ENCODE measurements at places on chromosomes 4 and X.

- no peak for DNase-seq
Observed at GRCh38 chr4:107719207-107719921, 670 bp downstream of the PAPSS1 start.

- DNase-seq = no peak
Observed at GRCh38 chrX:39985071-39985470, 112.7 kb downstream of the BCOR start.

- DNase-seq = no peak
Observed at GRCh38 chr4:55500072-55500471, 46.6 kb downstream of the CLOCK start.

DNA sequence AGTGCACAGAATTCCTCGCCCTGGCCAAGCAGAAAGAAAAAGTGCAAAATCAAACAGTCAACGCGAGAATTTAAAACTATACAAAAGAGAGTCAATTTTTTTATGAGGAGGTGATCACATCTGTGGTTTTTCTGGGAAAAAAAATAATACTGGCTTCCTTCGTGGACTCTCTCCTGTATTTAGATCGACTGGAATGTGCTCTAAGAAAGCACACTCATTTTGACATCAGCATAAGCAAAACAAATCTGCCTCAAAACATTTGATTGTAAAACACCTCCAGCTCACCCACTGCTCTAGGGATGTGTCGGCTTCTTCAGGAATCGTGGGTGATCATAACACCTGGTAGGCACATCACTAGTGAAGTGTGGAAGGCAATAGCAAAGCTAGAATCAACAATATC lies 417.4 kb upstream of the FAT1 start:
- DNase-seq = no peak

GRCh38 chr4:86934147-86934770 lies 552 bp upstream of the AFF1 start:
- DNase-seq = no peak

- DNase-seq = no peak
Observed at GRCh38 chr4:73859614-73860088, 6.6 kb downstream of the PF4V1 start.

DNA sequence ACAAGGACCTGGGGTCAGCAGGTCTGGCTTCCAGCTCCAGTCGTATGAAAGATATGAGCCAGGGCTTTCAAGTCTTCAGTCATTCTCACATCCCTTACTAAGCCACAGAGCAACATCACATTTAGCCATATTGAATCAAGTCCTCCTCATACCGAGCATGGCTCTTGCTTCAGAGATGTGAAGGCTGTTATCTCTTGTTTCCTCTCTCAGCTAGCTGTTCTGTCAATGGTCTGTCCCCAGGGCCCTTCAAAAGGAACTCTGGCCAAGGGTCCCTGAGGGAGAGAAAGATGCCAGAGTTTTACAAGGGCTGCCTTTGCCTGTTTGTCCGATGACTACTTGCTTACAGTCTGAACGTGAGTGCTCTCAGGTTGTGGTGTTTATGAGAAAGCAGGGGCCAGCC lies 30.5 kb downstream of the DOCK11 start:
- DNase-seq = no peak

- no peak for DNase-seq
Observed at GRCh38 chrX:3526731-3527130, 180.3 kb upstream of the MXRA5 start.

DNA sequence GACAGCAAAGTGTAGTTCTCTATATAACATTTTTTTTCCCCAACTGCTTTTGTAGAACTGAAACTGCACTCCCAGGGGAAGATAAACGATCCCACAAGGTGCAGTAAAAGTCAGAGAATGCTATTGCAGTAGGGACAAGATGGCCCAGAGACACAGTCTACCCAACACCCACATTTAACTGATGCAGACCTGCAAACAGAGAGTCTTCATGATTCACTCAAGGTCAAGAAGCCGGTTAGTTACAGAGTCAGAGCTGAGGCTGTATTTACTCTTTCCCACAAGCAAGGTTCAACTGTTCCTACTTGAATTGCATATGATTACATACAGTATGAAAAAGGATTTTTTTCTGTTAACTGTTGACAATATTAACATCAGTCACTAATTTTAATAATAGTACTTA lies 654.6 kb downstream of the IL1RAPL1 start:
- no peak for DNase-seq

DNA sequence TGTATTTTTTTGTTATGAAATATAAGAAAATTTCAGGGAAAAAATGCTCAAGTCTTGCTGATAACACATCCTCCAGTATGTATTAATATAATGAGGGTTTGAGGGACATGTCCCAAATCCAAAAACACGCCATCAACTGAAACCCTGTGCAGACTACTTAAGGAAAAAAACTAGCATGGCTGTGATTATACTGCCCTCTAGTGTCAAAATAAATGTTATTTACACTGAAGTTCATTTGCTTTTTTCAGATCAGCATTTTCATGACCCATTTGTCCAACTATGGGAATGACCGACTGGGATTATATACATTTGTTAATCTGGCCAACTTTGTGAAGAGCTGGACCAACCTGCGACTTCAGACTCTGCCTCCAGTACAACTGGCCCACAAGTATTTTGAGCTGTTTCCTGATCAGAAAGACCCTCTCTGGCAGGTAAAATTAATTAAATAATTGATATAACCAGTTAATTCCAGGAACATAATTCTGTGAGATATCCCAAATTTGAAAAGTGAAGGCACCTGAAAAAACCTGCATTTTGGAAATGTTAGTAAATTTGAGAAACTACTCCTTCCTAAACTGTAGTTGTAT lies 128.5 kb downstream of the PRSS12 start:
- DNase-seq = no peak

- DNase-seq = no peak
Observed at GRCh38 chr4:142353149-142353738, 492.9 kb downstream of the INPP4B start.

- DNase-seq = no peak
Observed at GRCh38 chr4:121464854-121465253, 84.0 kb upstream of the QRFPR start.

DNA sequence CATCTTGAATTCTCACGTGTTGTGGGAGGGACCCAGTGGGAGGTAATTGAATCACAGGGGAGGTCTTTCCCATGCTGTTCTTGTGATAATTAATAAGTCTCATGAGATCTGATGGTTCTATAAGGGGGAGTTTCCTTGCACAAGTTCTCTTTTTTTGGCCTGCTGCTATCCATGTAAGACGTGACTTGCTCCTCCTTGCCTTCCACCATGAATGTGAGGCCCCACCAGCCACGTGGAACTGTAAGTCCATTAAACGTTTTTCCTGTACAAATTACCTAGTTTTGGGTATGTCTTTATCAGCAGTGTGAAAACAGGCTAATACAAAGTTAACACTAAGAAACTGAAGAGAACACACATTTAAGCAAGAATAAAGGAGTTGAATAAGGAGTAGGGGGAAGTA lies 16.0 kb downstream of the TBCK start:
- no peak for DNase-seq

GRCh38 chrX:38095971-38096529 lies 89.7 kb downstream of the SYTL5 start:
- DNase-seq = no peak

DNA sequence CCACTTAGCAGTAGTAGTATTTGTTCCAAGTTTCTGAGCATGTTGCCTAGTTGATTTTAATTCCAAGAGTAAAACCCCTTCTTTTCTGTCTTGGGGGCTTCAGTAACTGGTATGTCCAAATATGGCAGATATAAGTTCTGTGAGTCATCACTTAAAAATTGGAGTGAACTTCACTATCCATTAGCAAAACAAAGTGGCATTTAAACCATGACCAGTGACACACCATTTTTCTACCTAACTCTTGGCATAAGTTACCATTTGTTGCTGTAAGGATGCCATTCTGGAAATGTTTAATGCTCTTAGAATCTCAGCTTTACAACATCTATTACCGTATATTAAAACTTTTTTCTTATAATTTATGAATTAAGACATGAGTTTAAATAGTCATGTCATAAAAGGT lies 102.0 kb downstream of the CBR4 start:
- DNase-seq = no peak

DNA sequence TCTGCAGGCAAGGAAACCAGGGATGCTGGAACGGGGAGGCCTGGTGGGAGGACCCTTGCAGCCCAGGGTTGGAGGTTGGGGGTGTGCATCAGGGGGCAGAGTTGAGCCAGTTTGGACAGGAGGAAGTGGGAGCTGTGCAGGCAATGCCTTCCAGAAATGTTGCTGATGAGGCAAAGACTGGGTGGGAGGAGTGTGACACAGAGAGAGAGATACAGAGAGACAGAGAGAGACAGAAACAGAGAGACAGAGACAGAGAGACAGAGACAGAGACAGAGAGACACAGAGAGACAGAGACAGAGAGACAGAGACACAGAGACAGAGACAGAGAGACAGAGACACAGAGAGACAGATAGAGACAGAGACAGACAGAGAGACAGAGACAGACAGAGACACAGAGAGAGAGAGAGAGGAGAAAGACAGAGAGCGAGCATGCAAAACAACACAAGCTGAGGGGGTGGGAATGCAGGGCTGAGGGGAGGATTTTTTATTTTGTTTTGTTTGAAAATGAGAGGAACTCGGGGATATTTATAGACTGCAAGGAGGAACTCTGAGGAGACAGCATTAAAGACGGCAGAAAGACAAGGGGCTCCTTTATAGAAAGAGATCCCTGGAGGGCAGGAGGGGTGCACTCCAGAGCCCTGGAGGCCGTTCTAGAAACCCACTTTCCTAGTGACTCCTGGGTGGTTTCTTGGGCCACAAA lies 1.9 kb upstream of the HAUS3 start:
- DNase-seq = no peak

DNA sequence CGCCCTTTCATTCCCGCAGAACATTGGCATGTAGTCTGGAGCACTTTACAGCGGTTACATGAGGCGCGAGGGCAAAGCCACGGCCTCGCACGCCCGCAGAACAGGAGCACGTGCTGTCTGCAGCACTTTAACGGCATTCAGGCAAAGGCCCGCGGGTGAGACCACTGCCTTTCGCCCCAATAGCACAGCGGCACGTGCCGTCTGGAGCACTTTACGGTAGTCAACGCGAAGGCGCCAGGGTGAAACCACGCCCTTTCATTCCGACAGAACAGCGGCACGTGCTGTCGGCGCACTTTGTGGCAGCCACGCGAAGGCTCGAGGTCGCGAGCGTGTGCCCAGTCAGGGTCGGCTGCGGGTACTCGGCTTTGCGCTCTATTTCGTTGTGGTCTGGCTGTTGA lies at the start of gene MPC1L:
Gene MPC1L (plus strand): TSS at position 290 of the 398 bp plus-strand sequence. CDS start 138 bp downstream, outside the sequence.
- no peak for DNase-seq

DNA sequence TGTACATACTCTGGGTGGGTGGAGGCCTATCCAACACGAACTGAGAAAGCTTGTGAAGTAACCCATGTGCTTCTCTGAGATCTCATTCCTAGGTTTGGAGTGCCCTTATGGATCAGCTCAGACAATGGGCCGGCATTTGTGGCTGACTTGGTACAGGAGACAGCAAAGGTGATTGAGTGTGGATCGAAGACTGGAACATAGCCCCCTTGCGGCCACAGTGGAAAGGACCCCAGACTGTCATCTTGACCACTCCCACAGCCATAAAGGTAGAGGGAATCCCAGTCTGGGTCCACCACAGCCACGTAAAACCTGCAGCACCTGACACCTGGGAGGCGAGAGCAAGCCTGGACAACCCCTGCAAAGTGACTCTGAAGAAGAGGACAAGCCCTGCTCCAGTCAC lies 598.0 kb upstream of the AADAT start:
- DNase-seq = no peak

- no peak for DNase-seq
Observed at GRCh38 chr4:8292478-8293107, 23.0 kb downstream of the HTRA3 start.

GRCh38 chrX:129842510-129843208 lies 1.0 kb downstream of the ZDHHC9 start:
- DNase-seq = no peak

DNA sequence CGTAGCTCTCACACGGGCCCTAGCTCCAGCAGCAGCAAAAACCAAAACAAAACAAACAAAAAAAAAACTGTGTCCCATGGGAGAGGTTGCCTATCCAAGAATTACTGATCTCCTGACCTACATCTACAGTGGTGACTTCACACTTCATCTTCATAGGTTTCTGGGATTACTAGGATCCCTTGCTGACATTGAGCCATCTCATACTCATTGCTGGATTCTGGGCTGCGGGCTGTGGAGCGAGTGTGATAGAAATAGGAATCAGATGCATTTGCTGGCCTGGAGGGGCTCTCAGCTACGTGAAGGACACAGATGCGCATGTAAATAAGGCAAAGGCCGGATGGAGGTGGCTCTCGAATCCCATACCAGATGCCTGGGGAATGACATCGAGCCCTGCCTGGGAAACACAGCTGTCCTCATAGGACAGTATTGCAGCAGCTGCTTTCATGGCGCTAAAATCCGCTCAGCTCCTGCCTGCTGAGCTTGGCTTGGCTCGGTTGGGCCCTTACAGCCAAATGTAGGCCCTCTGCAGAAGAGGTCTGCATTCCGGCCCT lies 41.7 kb downstream of the CNGA2 start:
- no peak for DNase-seq

- no peak for DNase-seq
Observed at GRCh38 chrX:109889289-109890006, 113.5 kb upstream of the TMEM164 start.

DNA sequence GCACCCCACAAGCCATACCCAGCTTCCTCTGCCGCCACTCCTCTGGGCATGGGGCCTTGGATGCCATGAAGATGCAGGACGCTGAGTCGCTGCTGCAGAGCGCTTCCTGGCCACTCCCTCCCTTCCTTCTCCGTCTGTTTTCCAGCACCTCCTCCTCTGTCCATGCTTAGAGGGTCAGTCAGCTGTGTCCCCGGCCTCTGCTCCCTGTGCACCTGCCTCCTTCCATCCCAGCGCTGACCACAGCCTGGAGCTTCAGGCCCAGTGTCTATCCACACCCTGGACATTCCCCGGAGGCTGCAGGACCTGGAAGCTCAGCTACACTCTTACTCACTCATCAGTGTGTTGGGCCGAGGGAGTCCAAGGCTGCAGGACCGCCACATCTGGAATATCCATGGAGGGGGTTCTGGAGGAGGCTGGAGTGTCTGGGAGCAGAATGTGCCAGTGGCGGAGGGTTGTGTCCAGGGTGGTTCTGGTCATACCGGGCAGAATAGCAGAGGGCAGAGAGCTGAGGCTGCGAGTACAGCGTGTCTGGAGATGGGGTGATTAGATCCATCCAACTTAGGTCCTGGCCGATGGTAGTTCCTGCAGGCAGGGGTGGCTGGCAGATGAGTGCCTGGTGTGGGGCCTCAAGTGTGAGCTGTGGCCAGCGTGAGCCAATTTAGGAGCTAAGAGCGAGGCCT lies 58.6 kb upstream of the ADRA2C start:
- no peak for DNase-seq

Data from activated CD4-positive, alpha-beta T cell treated with anti-CD3 and anti-CD28 coated beads, Interleukin-2, amount 50 U/mL, for 1 hour (primary cell).